ENCODE measurements at places on chromosomes 5 and 9.

DNA sequence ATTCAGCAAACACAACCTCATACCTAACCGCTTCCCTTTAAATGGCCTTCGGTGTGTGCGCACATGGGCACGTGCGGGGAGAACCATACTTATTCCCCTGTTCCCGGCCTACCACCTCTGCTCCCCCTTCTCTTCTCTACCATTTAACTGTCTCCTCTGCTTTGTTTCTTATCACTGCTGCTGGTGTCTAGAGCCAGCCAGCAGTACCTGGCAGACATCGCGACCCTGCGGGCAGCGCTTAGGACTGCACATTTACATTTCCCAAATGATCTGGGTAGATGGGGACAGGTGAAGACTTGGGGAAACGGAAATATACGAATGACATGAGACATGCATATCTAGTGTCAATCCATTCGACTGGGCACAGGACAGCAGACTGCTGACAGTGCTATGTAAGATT lies 56.6 kb downstream of the PSMB7 start:
- DNase-seq, result no peak

GRCh38 chr5:169300468-169301385 lies at the start of gene SLIT3:
TSS of gene SLIT3 (minus strand) at chr5:169301139. CDS start at chr5:169300709, 430 bp downstream.
- no peak for DNase-seq

GRCh38 chr5:180784497-180785097 lies 18.0 kb downstream of the MGAT1 start:
- DNase-seq, result no peak

GRCh38 chr5:96503501-96504236 lies 70.6 kb upstream of the PCSK1 start:
- no peak for DNase-seq

DNA sequence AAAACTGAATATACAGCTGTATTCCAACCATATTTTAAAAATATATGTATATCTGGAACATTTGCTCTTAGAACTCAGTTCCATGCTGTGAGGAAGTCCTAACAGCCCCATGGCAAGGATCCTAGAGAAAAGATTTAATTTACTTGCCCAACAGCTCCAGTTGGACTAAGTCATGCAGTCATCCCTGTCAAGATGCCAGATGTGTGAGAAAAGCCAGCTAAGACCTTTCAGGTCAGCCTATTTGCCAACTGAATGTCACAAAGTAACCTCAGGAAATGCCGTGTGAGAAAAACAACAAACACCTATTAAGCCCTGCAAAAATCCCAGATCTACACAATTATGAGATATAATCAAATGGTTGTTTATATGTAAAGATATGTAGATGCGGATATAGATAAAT lies 416.3 kb downstream of the NR2F1-AS1 start:
- DNase-seq, result no peak

DNA sequence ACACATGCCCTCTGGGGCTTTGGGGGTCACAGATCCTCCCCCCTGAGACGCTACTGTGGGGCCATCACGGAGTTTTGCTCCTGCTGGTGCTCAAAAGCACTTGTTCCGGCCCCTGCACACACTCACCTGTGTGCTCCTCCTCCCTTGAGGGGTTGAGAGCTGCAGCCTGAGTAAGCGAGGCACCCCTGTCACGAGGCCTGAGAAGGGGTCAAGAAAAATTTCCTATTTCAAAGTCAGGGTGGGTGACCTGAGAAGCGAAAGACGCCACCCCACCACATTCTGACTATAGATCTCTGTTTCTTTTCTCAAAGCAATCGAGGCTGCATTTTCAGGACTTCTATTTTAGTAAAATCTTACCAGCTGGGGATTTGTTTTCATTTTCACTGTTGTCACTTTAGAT lies 138.5 kb downstream of the DCP2 start:
- DNase-seq, result no peak

- DNase-seq, result no peak
Measured at GRCh38 chr9:72592502-72593403, 71.3 kb downstream of the TMC1 start.

GRCh38 chr5:89946508-89946907 lies 463.0 kb downstream of the CETN3 start:
- no peak for DNase-seq

- DNase-seq, result no peak
Measured at GRCh38 chr9:79896390-79896980, 324.7 kb downstream of the TLE4 start.

- no peak for DNase-seq
Measured at GRCh38 chr9:134363450-134363849, 37.2 kb downstream of the RXRA start.

DNA sequence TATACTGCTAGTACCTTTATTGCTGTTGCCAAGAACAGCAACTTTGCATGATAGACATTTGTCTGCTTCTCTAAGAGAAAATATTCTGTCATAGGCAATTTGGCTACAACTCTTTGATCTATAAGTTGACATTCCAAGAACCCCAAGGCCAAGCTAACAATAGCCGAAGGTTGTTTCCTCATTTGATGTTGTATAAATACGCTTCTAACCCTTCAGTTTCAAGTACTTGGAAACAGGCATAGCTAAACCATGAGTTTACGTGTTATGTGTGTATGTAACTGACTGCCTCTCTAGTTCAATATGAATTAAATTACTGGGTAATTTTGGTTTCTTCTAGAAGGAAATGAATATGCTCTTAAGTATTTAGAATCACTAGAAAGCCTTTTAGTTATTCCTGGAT lies 1034.0 kb downstream of the TLE4 start:
- no peak for DNase-seq

DNA sequence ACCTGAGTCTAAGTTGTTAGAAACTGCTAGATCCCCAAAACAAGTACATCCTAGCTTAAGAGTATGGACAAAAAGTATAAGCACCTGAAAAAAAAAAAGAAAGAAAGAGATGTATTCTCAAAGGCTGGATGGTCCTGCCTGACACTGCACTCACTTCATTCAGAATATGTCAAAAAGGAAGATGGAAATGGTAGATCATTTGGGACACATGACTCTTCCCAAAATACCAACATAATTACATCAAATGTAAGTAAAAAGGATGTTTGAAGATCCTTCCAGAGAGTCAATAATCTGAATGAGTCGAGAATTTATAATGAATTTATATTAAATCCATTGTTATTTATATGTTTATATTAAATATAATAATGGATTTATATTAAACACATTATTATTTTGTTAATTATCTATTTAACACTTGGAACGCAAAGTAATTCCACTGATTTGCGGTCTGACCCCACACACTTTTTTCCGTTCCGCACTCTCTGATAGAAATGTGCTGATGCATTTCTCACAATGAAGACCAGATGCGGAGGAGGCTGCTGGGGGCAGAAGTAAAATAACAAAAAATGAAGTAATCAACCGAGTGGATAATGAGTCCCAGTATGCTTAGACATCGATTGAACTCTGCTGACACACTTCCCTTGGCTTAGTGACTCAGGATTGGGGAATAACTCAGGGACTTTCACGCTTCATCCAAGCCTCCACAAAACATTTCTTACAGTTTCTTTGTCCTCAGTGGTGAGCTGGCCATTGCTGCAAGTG lies 201.2 kb downstream of the ADAMTS12 start:
- no peak for DNase-seq

DNA sequence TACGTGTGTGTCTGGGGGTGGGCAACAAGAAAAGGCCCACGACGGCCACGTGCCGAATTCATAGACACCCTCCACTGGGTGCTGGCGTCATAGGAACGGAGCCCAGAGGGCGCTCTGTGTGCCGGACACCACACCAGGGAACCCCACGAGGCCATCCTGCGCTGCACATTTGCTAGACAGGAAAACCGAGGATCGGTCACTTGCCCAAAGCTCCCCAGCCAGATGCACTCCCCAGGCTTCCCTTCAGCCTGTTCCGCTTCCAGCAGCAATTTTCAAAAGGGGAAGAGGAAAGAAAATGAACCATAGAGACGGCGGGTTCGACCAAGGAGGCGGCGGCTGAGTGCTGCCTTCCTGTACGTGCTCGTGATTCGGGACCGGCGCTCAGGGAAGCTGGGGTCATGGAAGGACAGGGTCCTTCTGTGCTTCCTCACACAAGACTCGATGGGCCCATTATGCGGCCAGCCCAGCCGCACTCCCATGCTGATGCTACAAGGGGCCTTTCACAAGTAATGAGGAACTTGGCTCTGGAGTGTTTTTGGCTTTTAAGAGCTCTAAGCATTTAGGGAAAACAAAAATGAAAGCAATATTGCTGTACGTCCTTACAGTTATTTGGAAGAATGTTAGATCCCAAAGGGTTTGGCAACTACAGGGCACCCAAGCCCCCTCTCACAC lies 124.6 kb upstream of the SARDH start:
- no peak for DNase-seq

DNA sequence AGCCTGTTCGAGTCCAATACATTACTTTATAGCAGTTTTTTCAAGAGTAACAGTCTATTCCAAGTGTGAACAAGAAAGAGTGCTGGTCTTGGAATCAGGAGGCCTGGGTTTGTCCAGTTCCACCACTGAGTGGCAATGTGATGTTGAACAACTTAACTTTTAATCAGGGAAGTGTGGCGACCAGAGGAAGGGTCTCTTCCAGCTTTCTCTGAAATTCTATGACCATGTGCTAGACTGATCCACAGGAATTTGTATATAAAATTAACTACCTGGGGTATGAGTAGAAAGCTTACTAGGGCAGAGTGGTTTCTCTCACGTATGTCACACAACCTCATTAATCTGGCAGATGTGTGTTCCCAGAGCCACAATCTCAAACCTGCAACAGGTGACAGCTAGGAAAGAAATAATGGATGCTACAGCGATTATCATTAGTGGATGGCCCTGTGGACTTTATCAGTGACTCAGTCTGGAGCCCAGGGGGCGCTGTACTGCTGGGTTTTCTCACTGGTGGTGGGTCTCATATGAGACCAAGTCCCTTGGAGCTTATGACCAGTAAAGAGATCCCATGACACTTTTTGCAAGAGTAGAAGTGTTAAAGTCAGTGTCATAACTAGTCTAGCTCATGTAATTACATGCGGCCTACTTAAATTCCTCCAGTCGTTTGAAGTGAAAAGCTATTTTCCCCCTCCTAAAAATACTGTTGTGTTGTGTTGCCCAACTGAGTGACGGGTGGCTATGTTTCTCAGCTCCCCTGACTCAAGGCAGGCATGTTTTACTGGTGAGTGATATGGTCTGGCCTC lies 116.5 kb downstream of the GDNF start:
- DNase-seq, result no peak

DNA sequence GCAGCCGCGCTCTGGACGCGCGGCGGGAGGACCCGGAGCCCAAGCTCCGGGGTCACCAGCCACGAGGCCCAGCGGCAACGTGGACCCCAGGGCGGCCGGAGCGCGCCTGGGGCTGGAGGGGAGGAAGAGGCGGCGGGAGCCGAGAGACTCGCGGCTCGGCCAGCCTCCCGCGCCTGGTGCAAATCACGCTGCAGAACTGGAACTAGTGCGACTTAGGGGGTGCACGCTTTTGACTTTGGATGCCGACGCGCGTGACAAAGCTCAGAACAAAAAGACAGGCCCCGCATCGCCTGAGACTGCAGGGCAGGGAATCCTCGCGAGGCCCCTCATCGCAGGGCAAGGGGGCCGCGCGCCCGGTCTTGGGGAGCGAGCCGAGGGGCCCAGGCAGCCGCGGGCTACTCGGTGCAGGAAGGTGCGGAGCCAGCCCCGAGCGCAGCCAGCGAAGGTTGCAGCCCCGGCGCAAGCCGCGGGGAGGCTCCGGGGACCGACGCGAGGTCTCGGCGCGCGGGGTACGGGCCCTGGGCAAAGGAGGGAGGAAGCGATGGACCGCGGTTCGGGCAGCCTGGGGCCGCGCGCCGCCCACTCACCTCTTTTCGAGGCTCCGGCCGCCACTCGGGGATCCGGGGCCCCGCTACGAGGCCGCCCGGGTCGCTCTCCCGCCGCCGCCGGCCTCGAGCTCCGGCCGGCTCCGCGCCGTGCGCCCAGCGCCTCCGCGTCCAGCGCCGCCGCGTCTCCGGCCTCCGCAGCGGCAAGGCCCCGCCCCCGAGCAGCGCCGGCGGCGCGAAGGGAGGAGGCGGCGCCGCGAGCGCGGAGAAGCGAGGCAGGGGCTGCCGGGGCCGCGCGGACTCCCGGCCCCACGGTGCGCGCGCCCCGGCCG lies at the start of gene GOLM1:
Gene GOLM1 (minus strand): TSS at position 735 of the 877 bp plus-strand sequence. CDS start 20,238 bp downstream, outside the sequence.
- DNase-seq, result no peak

GRCh38 chr5:123538670-123539459 lies 26.9 kb downstream of the CSNK1G3 start:
- no peak for DNase-seq

- DNase-seq, result no peak
Measured at GRCh38 chr9:18478501-18479361, 4.8 kb downstream of the ADAMTSL1 start.

DNA sequence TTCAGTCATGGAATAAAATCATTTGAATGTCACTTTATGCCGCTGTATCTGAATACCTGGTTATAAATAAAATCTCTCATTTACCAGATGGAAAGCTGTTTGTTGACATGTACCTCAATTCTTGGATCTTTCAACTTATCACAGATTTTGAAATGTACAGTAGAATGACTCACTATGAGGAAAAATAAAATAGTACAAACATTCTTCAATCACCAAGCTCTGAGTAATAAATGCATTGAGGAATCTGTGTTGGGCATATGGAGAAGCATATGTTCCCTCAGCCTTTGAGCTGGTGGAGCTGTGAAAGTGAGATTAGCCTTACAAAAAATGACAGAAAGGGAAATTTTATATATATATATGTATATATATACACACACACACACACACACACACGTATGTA lies 175.4 kb downstream of the KIAA0825 start:
- DNase-seq, result no peak

GRCh38 chr9:82513242-82513751 lies 524.7 kb downstream of the SPATA31D1 start:
- DNase-seq, result no peak

DNA sequence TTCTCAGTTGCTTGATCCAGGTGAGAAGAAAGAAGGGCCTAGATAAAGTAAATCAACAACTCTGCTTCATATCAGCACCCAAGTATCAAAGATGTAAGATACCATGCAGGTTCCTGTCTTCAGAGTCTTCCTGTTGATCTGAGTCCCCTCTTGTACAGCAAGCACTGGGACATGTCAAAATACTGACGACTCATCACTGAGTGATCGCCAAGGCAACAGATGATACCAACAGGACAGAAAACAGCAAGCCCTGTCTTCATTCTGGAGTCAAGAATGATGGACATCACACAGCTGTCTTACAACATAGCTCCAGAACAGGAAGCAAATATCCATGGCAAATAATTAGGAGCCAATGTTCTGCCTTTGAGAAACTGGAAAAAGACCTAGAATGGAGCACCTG lies 83.7 kb downstream of the TARS1 start:
- no peak for DNase-seq

DNA sequence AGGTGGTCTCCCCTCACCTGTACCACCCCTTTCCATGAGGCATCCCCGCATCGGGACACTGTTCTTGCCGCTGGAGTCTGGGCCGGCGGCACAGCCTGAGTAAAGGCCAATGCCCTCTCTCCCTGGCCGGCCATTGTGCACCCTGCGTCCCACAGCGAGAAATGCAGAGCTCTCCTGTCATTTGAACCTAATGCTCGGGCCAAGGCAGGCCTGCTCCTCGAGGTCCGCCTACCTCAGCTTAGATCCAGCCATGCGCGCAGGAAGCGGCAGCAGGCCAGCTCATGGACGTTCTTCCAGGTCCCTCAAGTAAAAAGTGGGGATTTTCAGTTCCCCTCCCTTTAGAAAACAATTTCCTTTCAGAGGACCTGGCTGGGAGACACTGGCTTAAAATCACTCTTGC lies 135.0 kb downstream of the HSD17B3 start:
- no peak for DNase-seq

All from cortex of kidney (tissue), 1 donor.